Activated CD4-positive, alpha-beta T cell treated with anti-CD3 and anti-CD28 coated beads for 24 hours (primary cell): ENCODE measurements at places on chromosomes 1 and 21.

GRCh38 chr1:89681045-89681729, 48.3 kb downstream of the LRRC8C start:
- DNase-seq: no peak

- no peak for DNase-seq
Measured at GRCh38 chr1:32798191-32798590, 19.0 kb downstream of the YARS1 start.

DNA sequence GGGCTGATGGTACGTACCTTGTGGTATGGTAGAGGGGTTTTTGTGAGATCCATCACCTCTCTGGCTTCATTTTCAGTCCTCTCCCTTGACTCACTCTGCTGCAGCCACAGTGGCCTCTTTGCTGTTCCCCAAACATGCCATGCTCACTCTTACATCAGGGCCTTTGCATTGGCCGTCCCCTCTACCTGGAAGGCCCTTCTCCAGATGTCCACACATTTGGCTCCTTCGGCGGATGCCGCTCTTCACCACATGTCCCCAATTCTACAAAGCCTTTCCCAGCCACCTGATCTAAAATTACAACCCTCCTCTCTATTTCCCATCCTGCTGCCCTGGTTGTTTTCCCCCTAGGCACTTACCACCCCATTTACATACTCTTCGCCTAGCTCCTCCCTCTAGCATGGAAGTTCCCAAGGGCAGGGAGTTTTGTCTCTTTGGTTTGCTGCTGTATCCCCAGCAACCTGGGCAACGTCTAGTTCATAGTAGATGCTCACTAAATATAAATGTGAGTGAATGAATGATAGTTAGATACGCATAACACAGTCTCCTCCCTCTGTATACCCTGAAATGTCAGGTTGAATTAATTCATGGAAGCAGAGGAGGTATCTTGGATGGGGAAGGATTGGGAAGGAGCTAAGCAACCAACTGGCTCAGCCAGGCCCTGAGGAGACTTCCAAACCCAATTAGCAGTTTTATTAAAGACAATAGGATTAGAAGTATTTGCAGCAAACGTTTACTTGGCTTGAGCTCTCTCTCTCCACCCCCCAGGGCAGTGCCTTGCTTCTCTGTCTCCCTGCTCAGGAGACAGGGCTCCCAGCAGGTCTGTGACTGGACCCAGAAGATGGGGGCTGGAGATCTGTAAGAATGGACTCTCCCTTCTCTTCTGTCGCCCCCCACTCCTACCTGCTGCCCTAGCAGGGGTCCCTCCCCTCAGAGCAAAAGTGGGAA, 264.2 kb downstream of the GRIK3 start:
- no peak for DNase-seq

DNA sequence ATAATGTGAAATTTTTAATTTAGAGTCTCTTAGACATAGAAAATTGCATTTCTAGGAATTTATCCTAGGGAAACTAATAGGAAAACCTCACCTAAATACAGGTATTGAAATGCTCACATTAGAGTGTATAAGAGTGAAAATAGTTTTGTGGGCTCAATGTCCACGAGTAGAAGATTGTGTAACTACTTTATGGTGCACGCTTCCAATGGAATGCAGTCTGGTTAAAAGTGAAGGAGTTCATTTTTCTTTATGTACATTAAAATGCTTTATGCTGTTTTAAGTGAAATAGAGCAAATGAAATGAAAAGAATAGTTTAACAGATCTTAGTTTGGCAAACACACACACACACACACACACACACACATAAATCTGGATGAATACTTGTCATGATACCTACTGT, 278.2 kb downstream of the USP25 start:
- DNase-seq: no peak

DNA sequence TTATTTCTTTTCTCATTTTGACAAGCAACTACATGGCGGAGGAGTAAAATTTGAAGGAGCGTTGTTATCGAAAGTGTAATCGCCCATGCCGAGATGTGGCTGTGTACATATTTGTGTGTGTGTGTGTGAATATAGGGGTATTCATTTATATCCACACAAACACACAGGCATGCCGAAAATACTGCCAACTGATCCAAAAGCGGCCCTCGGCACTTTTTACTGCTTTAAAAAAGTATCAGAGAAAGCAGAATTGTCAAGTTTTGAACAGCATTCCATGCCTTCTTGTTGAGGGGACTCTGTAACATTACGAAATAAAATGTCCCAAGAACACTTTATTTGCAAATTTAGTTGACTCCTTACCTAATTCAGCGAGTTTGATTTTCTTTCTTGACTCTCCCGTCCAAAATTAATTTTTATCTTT, 1.1 kb downstream of the PBX1 start:
- no peak for DNase-seq
